ENCODE measurements at places on chromosomes 3 and 15.

- H3K27me3 ChIP-seq: no peaks in the 10 kb centered on the region
- DNase-seq: no peak
- no peaks in the 10 kb centered on the region for H3K36me3 ChIP-seq
- H3K27ac ChIP-seq: no peak overlapping the region
- H3K4me1 ChIP-seq: no peaks in the 10 kb centered on the region
Measured at GRCh38 chr3:127254730-127255129, 33.1 kb downstream of the PRR20G start.

DNA sequence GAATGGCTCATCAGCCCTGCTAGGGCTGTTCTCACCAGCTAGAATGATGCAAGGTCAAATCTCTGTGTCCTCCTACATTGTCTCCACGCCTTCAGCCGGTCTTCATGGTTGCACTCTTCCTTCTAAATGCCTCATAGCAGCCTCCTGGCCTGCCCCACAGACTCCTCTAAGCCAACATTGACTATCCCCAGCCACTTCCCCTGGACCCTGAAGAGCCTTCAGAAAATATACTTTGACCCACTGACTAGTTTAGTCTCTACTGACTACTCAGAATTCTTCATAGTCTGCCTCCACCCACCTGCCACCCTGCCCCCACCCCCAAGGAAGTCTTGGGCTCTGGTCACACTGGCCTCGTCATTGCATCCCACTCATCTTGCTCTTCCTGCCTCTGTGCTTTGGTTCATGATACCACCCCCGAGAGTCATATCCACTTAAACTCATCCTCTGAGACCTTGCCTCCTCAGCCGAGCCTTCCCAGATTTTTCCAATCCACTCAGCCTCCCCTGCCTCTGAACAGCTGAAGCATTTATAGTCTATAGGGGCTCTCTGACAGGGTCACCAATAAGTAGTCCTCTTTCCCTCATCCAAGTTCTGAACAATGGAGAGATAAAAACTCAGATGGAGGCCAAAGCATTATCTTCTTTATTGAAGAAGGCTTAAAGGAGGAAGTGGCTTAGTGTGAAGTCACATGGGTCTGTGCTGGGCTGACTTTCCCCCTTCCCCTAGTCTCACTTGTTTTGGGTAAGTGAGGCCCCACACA is 9.5 kb upstream of the DOCK3 start:
- DNase-seq: no peak
- H3K27me3 ChIP-seq: no peaks in the 10 kb centered on the region
- no peak overlapping the region for H3K4me3 ChIP-seq
- no peaks in the 10 kb centered on the region for H3K4me1 ChIP-seq
- no peaks in the 10 kb centered on the region for H3K36me3 ChIP-seq

DNA sequence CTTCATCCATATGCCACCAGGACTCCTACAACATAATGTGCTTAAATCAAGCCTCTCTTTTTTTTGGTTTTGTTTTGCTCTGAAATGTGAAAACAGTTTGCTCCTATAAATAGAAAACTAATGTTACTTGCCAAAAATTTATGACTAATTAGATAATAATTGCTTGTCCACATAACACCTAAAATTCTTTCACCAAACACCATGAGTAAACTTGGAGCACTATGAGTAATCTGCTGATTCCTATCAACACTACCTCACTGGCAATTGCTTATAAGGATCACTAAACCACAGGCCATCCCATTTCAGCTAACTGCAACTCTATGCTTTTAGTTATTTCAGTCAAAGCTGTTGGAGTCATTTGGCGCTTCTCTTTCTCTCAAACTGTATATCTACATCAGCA is 252.7 kb downstream of the EPHA3 start:
- H3K36me3 ChIP-seq: no peaks in the 10 kb centered on the region

GRCh38 chr3:193129607-193130006 is 111.4 kb upstream of the PLAAT1 start:
- H3K4me3 ChIP-seq: no peak overlapping the region
- no peaks in the 10 kb centered on the region for H3K4me1 ChIP-seq
- no peak for DNase-seq
- H3K36me3 ChIP-seq: no peaks in the 10 kb centered on the region
- H3K27me3 ChIP-seq: no peaks in the 10 kb centered on the region

GRCh38 chr3:63442918-63443317 is 164.8 kb downstream of the SYNPR start:
- no peak overlapping the region for H3K27ac ChIP-seq
- no peak for DNase-seq
- H3K4me3 ChIP-seq: no peak overlapping the region
- H3K36me3 ChIP-seq: no peaks in the 10 kb centered on the region

DNA sequence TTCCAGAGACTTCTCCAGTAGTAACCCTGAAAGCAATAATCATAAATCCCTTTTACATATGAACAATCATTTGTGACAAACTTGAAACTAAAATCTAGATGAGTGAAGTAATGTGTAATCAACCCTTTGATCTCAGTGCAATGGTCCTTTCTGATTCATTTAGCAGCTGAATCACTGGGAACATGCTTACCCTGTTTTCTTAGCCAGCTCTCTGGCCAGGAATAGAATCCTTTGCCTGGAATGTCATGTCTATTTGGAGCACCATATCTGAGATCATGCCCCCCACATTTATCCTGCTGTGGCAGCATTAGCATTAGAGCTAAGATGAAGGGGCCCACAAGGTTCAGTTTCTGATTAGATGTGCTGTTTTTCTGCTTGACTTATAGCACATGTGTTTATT is 309.8 kb downstream of the OXSM start:
- H3K4me1 ChIP-seq: no peaks in the 10 kb centered on the region
- no peak overlapping the region for H3K4me3 ChIP-seq
- no peak for DNase-seq

GRCh38 chr3:53519065-53519709 is 24.8 kb downstream of the CACNA1D start:
- no peaks in the 10 kb centered on the region for H3K36me3 ChIP-seq
- DNase-seq: no peak
- no peaks in the 10 kb centered on the region for H3K27me3 ChIP-seq
- no peaks in the 10 kb centered on the region for H3K4me1 ChIP-seq

- H3K4me3 ChIP-seq: no peak overlapping the region
- H3K36me3 ChIP-seq: no peaks in the 10 kb centered on the region
- no peak overlapping the region for H3K27ac ChIP-seq
- H3K27me3 ChIP-seq: peaks cover 5% of the 10 kb centered on the region
- DNase-seq: no peak
Measured at GRCh38 chr15:100696452-100696851, 94.1 kb downstream of the ASB7 start.

DNA sequence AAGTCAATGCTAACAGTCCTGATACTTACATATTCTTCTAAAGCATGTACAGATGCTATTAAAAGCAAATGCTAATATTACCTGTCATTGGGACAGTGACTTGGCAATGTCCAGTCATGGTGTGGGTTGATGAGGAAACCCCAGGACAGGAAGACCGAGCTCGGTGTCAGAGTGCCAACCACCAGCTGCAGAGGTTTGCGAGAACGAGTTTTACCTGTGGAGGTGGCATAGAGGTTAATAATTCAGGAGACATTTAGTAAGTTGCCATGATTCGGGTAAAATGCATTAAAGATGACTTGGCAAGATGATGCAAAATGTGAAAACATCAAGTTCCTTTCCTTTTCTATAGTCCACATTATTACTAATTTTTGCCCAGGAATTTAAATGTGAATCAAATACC is 94.5 kb downstream of the ABI3BP start:
- H3K4me1 ChIP-seq: no peaks in the 10 kb centered on the region
- H3K36me3 ChIP-seq: no peaks in the 10 kb centered on the region
- no peak overlapping the region for H3K4me3 ChIP-seq
- H3K27me3 ChIP-seq: no peaks in the 10 kb centered on the region
- no peak for DNase-seq
- H3K27ac ChIP-seq: no peak overlapping the region

GRCh38 chr3:128021768-128022372 is 30.4 kb upstream of the SEC61A1 start:
- no peaks in the 10 kb centered on the region for H3K4me1 ChIP-seq
- H3K27ac ChIP-seq: no peak overlapping the region
- no peaks in the 10 kb centered on the region for H3K36me3 ChIP-seq
- no peak for DNase-seq

DNA sequence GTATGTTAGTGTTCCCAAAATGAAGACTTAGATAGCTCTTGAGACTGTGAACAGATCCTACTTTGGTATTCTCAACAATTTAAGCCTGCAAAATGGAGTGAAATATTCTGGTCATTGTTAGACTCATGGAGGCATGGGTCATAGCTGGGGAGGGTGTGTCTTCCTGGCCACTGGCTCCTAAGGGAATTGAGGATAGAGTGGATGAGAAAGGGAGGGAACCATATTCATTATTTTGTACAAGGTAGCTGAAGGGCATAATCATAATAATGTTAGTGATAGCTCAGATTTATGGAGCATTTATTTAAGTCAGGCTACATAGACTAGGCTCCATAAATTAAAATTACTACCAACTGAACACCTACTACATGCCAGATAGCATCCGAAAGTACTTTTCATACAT is 253.6 kb downstream of the NR1D2 start:
- no peak for DNase-seq
- H3K27me3 ChIP-seq: no peaks in the 10 kb centered on the region
- H3K36me3 ChIP-seq: no peaks in the 10 kb centered on the region
- no peak overlapping the region for H3K4me3 ChIP-seq

DNA sequence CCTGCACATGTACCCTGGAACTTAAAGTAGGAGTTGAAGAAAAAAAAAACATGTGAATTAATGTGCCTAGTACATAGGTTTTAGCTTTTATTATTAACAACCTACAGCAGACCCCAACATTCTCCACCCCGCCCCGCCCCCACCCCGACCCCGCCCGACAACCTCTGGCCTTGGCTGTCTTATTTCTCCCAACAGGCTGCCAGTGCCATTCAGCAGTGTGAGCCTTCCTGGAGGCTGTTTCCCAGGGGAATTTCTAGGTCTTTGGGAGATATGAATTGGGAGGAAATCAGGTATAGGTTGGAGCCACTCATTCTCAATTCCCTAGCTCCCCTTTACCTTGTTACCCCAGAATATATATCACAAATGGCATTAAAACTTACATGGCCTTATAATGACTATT is 8.3 kb upstream of the MLF1 start:
- H3K27ac ChIP-seq: no peak overlapping the region
- H3K36me3 ChIP-seq: no peaks in the 10 kb centered on the region
- H3K27me3 ChIP-seq: no peaks in the 10 kb centered on the region
- DNase-seq: no peak
- H3K4me1 ChIP-seq: no peaks in the 10 kb centered on the region
- no peak overlapping the region for H3K4me3 ChIP-seq

All from CD8-positive, alpha-beta memory T cell (primary cell).